Activated T-cell treated with anti-CD3 and anti-CD28 coated beads for 48 hours (primary cell): ENCODE measurements at places on chromosomes 1 and 21.

DNA sequence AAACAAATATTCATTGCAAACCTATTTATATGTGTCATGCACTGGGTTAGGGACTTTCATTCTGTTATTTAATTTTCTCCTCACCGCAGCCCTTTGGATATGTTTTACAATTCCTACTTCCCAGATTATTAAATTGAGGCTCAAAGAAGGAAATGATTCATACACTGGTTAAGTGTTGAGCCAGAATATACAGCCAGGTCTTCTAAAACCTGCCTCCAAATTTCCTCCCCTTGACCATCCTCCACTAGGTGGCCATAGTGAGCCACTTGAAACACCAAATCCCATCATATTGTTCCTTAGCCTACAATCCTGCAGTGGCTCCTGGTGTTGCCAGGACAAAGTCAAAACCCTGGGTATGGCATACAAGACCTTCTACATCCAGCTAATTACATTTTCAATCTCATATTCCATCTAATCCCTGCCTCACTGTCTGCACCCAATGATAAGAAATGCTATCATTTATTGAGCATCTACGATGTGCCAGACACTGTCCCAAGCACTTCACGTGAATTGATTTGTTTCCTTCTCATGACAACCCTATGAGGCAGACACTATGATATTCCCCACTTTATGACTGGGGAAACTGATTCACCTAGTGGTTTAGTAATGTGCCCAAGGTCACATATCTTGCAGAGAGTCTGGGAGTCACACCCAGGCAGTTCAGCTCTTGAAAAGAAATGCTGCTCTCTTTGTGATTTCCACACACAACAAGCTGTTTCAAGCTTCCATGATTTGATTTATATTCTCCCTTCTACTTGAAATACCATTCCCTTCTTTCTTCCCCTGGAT is 23.6 kb upstream of the KIRREL1 start:
- no peak for DNase-seq

DNA sequence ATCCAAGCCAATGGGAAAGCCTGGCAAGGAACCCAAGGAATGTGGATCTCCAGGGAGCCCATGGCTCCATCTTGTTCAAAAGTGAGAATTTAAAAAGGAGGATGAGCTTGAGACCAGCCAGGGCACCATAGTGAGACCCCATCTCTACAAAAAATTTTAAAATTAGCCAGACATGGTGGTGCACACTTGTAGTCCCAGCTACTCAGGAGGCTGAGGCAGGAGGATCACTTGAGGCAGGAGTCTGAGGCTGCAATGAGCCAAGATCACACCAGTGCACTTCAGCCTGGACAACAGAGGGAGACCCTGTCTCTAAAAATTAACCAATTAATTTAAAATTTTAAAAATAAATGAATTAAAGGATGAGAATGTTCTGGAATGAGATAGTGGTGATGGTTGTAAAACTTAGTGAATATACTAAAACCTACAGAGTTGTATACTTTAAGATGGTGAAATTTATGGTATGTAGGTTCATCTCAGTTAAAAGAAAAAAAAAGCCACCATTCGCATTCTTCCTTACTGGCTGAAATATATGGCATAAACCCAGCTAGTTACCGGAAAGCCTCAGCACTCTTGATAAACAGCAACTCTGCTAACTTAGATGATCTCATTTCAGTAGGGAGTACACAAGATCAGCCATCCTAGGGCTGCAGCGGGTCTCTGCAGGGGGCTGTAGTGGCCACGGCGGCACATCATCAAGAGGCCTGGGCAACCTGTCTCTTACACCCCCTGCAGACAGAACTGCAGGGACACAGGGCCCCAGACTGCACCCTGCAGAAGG is 48.3 kb upstream of the H6PD start:
- no peak for DNase-seq

- DNase-seq, result no peak
Observed at GRCh38 chr1:203263496-203263895, 34.0 kb upstream of the CHIT1 start.

GRCh38 chr1:169724168-169724567 is 9.7 kb downstream of the SELE start:
- DNase-seq, result no peak

GRCh38 chr1:213979751-213980586 is 7.8 kb upstream of the PROX1 start:
- DNase-seq, result no peak

DNA sequence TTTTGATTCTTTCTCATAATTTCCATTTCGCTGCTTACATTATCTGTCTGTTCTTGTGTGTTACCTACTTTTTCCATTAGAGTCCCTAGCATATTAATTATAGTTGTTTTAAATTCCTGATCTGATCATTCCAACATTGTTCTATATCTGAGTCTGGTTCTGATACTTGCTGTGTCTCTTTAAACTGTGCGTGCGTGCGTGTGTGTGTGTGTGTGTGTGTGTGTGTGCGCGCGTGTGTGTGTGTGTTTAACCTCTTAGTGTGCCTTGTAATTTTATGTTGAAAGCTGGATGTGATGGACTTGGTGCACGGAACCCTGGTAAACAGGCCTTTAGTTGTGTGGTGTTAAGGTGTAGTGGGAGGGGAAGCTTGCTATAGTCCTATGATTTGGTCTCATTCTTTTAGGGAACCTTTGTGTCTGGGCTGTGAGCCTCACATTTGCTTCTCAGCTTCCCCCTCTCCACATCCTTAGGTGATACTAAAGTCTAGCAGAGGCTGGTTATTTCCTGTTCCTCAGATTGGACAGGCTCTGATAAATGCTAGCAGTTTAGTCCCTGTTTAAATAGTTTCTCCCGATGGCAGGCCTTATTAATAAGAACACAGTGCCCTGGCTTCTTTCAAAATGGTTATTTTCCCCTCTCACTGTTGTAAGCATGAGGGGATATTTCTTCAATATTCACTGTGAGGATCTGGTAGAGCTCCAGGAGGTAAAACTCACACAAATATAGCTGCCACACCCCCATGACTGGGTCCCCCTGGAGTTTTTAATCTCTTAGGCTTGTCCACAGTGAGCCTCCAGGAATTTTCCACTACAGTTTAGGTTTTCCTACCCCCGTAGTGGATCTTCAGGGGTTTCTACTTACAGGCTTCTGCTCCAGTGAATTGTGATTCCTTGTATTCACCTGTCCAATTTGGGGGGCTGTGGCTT is 118.3 kb downstream of the GALNT2 start:
- DNase-seq, result no peak

- DNase-seq, result peak; percentile 41
Observed at GRCh38 chr1:200971955-200972711, 51.4 kb downstream of the KIF21B start.

- no peak for DNase-seq
Observed at GRCh38 chr21:29920938-29921337, 18.9 kb downstream of the GRIK1 start.

- peak; percentile 25 for DNase-seq
Observed at GRCh38 chr1:67832737-67833601, at the start of gene GNG12. Gene GNG12, minus strand, starts transcription at chr1:67833467. Its CDS starts 125,781 bp downstream, at chr1:67707686.

GRCh38 chr1:10106756-10107475 is 74.2 kb downstream of the UBE4B start:
- no peak for DNase-seq

GRCh38 chr1:158185770-158186169 is 5.1 kb downstream of the CD1D start:
- no peak for DNase-seq

- no peak for DNase-seq
Observed at GRCh38 chr1:203584035-203584434, 42.6 kb upstream of the ATP2B4 start.

DNA sequence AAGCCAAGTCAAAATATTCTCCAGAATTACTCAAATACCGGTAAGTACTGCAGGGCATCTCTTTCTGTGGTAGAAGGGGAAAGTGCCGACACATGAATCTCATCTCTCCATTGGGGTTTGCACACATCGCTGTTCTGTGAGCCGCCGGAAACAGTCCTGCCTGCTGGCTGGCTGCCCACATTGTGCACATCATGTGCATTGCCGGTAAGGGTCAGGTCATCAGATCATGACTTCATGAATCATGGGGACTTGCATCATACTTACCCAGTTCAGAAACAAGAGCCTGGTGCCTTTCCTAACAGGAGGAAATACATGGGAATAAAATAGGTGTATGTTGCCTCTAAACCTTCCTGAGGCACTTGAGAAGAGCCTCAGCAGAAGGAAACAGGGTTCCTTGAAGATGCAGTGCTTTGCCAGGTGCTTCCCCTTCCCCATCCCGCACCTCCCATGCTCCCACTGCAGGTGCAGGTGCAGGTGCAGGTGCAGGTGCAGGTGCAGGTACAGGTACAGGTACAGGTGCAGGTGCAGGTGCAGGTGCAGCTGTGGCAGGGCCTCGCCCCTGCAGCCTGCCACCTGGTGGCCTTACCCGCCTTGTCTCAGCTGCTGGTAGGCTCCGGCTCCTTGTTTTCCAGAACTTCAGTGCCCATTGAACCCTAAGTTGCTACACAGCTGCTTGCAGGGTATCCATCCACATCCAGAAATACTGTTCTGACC is 26.5 kb downstream of the GPR137B start:
- DNase-seq, result no peak

DNA sequence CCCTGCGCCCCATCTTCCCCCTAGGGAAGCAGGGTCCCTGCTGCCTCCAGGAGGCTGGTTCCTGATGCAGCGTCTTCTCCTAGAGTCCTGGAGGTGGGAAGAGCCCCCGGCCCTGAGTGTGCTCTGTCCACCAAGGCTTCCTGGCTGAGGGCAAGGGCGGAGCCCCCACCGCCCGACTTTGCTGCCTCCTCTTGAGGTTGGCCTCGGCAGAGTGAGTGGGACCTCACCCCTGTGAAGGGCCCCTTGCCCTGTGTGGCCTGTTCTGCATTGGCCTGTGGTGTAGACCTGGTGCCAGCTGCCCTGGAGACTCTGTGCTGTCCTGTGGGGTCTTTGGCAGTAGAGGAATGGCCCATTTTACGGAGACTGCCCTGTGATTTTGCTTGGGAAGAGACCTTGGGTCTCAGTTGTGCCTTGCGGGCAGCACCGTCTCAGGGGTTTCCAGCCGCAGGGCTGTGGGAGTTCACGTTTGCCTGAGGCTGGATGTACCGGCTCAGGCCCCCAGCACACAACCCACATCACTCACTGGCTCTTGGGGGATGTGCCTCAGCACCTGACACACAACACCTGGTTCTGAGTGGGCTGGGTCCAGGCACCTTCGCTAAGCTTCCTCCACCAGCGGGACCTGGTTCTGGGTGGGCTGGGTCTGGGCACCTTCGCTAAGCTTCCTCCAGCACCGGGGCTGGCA is 73.6 kb downstream of the SKI start:
- no peak for DNase-seq

DNA sequence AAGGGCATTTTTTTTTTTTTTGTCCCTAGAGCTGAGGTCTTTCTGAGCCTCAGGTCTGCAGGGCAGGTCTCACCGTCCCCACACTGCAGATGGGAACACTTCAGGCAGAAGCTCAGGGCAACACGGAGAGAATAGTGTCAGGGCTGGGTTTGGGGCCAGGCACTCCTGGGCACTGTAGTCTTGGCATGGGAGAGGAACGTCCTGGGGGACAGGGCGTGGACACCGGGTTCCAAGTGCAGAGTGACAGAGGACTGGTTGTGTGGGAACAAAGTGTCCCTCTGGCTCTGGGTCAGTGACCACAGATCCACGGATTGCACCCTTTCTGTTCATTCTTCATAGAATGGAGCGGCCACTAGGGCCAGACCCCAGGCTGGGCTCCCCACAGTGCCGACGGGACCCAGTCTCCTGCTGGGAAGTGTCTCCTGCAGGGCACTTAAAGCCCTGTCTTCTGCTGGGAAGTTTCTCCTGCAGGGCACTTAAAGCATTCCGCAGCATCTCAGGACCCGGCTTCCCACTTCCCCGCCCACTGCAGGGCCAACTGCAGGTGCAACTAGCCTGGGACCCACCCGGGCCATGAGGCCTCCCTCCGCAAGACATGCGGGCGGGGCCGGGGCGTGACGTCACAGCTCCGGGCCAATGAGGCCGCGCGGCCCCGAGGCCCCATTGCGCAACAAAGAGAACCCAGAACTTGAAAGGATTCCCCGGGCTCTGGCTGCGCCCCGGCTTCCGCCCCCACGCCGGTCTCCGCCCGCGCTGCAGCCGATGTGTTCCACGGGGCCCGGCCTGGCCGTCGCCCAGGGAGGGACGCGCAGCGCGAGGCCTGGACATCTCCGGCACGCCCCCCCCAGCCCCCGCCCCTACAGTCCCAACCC is 1.2 kb downstream of the GPR153 start:
- peak; percentile 78 for DNase-seq

DNA sequence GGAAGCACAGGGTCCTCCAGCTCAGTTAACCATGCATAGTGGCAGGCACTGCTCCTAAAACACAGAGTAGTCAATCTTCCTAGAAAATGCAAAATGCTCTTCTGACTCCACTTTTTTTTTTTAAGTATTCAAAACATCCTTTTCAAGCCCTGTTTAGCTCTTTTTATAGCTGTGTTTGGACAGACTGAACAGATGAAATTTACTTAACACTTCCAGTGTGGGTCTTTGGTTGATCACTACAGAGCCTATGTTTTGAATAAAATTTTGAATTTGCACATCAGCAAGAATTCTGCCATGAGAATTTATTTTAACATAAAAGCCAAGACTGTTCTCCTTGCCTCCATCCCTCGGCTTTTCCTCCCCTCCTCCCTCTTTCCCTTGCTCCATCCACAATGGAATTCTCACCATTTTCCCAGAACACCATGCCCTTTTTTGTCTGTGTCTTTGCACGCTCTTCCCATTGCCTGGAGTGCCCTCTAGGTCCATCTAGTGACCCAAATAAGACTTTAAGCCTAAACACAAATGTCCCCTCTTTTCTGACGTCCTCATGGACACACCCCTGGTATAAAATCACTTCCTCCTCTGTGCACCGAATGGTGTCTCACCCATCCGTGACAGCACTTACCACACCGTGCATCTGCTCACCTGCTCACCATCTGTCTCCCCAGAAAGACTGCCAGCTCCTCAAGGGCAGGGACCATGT is 24.0 kb upstream of the CPT2 start:
- DNase-seq, result no peak

- DNase-seq, result no peak
Observed at GRCh38 chr1:200981278-200981677, 42.2 kb downstream of the KIF21B start.

DNA sequence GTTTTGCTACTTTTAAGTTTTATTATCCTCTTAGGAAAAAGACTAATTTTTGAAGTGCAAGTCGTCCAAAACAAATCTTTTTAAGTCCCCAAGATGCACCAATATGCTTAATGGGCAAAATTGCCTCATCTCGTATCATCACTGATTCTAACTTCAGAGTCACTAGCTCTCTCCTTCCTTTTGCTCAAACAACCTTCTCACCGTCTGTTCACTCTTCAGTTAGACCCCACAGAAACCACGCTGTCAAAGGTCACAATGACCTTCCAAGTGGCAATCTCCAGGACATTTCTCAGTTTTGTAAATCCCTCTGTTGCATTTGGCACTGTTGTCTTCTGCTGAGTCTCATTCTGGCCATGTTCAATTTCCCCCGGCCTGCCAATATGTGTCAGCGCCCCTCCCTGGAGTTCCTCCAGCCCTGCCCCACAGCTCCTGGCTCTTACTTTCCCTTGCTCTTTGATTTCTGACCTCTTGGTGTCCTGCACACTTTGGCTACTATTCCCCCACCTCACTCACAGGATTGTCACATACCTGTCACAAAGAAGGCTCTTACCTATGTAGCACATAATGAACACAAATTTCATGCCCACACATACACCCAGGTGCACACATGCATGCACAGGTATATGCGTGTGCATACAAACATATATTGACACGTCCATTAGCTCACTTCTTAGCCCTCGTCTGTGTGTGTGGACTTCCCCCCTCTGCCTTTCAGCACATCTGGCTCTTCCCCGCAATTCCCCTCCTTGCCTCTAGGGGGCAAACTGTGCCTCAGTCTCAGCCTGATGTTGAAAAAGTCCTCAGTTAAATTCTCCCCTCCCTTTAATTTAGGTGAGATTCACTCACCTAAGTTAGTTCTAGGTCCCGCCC is 354.0 kb upstream of the DUSP10 start:
- peak; percentile 31 for DNase-seq

GRCh38 chr1:4076346-4076745 is 176.3 kb upstream of the C1orf174 start:
- no peak for DNase-seq
